Esophagus muscularis mucosa (tissue), 4 donors: ENCODE measurements at places on chromosomes 1 and 21.

GRCh38 chr1:44786841-44787426, 1.0 kb downstream of the BEST4 start:
- DNase-seq = no peak

- DNase-seq = no peak
Measured at GRCh38 chr1:180572760-180573159, 14.0 kb downstream of the OVAAL start.

DNA sequence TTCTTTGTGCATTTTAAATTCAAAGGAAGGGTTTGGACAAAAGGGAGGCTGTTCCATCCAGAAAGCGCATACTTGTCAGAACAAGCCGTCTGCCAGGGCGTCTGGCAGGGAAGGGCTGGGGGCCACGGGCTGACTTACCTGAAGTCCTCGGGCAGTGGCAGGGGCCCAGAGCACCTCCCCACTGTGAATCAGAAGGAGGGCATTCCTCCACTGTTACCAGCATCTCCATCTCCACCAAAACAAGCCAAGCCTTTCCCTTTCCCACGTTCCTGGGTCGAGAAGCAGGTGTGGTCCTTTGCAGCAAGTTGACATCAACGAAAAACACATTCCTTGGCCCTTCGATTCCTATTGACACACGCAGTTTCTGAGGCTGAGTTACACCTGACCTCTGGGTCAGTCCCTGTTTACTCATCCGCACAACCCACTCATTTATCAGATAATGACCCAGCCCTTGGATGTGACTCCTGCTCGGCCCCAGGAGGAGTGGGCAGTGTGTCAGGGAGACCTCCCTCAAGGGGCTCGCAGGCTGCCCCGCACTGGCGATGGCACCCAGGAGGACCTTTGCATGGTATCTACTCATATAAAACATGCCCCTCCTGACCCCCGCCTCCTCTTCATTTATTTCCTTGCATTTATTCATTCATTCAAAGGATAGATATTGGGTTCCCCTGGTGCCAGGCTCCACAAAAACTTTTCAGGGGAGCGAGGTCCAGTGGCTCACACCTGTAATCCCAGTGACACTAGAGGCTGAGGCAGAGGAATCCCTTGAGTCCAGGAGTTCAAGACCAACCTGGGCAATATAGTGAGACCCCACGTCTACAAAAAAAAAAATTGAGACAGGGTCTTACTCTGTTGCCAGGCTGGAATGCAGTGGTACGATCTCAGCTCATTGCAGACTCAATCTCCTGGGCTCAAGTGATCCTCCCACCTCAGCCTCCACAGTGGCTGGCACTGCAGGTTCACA, 60.2 kb downstream of the TOMM20 start:
- no peak for DNase-seq

- no peak for DNase-seq
Measured at GRCh38 chr1:40966417-40966816, 13.1 kb upstream of the CTPS1 start.

- DNase-seq = peak; percentile 24
Measured at GRCh38 chr21:38077569-38077968, 161.3 kb upstream of the KCNJ6 start.

DNA sequence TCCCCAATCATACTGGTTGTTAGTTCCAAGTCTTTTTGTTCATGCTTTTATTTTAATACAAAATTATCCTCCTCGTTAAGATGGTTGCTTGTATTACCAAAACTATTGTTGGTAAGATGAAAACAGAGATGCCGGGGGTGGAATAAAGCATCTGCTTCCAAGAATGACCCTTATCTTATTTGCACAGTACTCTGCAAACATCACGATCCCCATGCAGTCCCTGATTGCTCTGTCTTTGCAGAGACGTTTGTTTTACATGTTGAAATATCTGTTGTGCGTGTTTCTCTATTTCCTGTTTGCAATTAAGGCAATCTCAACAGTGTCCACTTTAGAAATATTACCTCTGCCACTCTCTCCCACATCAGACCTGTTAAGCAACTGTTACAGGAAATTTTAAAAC, 141.3 kb upstream of the NCAM2 start:
- no peak for DNase-seq

DNA sequence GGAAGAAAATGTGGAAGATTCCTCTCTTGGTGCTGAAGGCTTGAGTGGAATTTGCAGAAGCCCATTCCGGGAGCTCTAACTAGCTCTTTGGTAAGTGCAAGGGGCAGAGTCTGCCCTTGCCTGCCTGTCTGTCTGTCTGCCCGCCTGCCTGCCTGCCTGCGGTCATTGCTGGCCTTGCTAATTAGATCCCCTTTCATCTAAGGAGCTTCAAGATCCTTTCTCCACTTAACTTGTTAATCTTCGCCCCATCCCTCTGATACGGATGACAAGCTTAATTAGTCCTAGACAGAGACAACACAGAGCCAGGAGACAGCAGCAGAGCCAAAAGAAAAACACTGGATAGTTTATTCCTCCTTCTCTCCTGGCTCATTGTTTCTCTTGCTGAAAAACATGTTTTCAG, 80.2 kb upstream of the GADD45A start:
- no peak for DNase-seq

- DNase-seq = no peak
Measured at GRCh38 chr1:9805006-9805508, 18.7 kb downstream of the CLSTN1 start.

GRCh38 chr1:20197329-20197791, 11.0 kb upstream of the PLA2G2C start:
- DNase-seq = no peak

DNA sequence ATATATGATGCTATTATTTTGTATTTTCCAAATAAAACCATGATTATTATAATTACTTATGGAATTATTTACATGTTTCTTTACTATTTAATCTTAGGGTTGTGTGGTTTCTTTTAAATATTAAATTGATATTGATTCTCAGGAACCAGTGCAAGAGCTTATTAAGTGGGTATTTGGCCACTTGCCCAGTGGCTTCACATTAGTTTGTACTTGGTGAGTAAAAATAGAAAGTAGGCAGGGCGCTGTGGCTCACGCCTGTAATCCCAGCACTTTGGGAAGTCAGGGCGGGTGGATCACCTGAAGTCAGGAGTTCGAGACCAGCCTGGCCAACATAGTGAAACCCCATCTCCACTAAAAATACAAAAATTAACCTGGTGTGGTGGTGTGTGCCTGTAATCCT, 497.1 kb downstream of the PTPRC start:
- DNase-seq = no peak

DNA sequence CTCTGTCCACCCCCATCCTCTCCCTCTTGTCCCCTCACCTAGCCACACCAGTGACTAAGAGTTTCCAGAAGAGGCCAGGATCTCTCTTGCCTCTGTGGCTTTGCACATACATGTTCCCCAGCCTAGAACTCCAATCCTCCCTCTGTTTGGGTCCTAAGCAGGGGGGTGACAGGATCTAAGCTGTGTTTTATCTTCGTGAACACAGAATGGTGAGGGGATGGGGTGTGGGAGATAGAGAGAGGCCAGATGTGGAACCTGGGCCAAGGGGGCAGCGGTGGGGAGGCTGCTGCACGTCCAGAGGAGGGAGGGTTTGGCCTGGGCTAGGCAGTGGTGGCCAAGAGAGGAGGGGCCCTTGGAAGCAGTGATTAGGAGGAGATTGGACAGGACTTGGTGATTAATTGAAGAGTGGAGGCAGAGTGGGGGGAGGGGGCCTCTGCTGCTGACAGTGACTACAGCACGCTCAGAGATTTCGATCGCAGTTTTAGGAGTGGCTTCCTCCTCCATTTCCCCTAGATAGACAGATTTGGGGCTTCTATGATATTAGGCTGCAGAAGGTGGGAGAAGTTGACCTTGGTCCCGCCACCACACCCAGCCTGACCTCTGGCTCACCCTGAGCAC, 17.1 kb upstream of the ADGRB2 start:
- DNase-seq = no peak

DNA sequence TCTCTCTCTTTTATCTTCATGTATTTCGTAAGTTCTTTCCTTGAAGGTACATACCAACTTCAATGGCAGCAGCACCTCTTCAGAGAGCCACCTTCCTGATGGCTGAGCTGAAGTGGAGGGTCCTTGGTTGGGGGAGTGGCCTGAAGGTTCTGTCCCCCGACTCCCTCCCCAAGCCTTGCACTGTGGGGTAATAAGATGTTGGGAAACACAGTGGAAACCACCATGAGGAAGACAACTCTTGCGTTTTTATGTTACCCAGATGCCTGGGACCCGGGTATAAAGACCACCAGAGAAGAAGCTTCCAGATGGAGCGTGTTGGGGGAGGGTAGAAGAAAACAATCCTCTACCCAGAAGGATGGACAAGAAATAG, 794 bp downstream of the KRTAP12-3 start:
- no peak for DNase-seq

DNA sequence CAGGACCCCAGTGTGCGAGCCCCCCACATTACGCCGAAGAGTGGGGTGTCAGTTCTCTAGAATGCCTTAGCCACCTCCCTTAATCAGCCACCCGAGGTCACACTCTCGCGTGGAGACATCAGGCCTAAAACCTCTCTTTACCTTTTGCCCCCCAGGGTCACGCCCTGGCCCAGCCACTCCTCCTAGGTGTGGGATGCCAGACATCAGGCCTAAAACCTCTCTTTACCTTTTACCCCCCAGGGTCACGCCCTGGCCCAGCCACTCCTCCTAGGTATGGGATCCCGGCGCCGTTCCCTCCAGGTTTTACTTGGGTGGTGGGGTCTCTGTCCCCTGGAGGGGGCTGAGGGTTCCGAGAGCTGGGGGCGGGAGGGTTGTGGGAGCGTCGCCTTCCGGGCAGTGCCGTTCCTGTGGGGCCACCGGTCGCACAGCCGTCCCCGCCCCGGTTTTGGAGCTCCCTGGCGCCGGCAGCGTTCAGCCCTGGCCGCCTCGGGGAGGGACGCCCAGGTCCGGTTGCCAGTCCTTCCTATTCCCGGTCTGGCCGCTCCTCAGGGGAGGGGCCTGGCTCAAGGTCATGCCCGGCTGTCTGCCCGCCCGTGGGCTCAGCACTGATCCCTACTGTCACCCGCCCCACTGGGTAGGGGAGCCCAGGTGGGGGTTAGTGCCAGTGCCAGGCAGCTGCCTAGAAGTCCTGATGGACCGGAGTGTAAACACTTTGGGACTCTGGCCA, 882 bp downstream of the VPS13D start:
- DNase-seq = no peak

- no peak for DNase-seq
Measured at GRCh38 chr1:182299728-182300616, 91.6 kb downstream of the GLUL start.

GRCh38 chr1:109241344-109241743, 8.0 kb upstream of the CELSR2 start:
- DNase-seq = no peak

DNA sequence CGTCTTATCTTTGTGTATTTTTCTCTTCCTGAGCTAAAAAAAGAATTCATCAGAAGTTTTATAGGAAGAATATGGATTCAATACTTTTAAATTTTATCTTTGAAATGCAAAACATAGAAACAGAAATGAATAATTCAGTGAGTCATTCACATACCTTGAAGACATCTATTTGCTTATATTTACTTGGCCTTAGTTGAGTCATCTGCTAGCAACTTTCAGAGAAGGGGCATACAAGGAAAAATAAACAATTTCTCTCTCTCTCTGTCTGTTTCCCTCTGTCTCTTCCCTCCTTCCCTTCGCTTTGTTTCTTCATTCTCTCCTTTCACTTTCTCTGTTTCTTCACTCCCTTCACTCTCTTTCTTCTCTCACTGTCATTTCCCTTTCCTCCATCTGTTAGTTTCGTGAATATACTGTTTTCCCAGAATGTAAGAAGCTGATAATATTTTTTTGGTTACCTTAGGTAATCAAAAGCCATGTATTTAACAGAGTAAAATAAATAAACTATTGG, 477.2 kb downstream of the BRINP3 start:
- DNase-seq = no peak

DNA sequence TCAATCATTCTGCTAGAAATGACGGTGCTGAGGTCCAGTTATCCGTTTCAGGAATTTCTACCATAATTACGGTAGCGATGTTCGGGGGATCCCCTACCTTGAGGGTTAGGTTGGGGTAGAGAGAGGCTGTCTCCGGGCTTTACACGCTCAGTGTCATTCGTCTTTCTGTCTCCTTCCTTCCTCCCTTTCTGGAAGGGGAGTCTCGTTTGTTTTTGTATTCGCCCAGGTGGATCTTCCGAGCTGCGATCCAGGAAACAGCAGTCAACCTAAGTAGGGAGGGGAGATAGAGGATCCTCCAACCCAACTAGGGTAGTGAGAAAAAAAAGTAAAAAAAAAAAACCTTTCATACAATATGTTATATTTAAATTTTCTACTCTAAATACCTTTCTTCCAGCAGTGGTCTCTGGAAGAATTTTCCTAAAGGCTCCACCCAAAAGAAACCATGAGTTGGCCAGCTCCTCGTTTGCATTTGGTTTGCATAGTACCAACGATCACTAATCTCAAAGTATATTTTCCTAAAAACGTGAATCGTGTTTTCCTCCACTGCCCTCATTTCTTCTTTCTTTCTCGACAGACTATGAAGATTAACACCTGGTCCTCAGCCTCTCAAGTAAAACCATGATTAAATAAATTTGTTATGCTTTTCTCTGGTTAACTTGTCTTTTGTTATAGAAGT, 611 bp upstream of the PIK3C2B start:
- DNase-seq = no peak

- no peak for DNase-seq
Measured at GRCh38 chr1:247639381-247639981, 34.1 kb downstream of the OR2G3 start.

- DNase-seq = no peak
Measured at GRCh38 chr1:225458222-225458631, 30.4 kb upstream of the LBR start.

DNA sequence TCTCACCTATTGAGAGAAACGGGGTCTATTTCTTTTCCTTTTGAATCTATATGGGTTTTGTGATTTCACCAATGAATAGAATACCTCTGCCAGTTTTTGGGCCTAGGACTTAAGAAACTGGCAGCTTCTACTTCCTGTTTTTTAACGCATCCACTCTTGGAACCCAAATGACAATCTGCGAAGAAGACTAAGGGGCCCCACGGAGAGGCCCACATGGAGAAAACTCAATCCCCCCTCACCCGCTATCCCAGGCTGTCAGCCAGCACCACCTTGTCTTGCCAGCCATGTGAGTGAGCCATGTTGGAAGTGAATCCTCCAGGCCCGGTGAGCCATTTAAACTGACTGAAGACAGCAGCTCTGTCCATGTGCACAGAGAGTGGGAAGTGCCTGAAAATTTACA, 3.6 kb upstream of the HENMT1 start:
- no peak for DNase-seq

GRCh38 chr1:236502972-236503639, 20.7 kb upstream of the LGALS8 start:
- DNase-seq = no peak

- peak; percentile 53 for DNase-seq
Measured at GRCh38 chr21:39634507-39634906, 21.8 kb downstream of the B3GALT5 start.

DNA sequence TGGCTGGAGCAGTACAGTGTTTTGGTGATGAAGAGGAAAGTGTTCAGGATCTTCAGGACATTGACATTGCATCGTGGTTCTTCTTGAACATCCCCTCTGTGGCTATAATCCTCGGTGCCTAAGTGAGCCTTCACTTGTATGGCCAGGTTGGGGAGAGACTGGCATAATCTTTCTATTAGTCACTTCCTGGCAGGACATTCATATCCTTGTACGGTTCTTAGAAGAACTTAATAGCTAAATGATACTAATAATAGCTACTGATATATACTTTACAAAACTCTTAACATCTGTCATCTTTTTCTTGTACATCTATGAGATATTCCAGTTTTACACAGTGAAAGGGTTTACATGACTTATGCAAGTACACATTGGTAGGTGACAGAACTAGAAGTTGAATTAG, 35.8 kb downstream of the CELF3 start:
- no peak for DNase-seq

- no peak for DNase-seq
Measured at GRCh38 chr1:3533067-3534048, 78.0 kb downstream of the MEGF6 start.
